Aorta (tissue), 5 donors: ENCODE measurements at places on chromosomes 2 and 18.

GRCh38 chr18:3982541-3982940 is 472.6 kb downstream of the DLGAP1 start:
- DNase-seq = no peak

DNA sequence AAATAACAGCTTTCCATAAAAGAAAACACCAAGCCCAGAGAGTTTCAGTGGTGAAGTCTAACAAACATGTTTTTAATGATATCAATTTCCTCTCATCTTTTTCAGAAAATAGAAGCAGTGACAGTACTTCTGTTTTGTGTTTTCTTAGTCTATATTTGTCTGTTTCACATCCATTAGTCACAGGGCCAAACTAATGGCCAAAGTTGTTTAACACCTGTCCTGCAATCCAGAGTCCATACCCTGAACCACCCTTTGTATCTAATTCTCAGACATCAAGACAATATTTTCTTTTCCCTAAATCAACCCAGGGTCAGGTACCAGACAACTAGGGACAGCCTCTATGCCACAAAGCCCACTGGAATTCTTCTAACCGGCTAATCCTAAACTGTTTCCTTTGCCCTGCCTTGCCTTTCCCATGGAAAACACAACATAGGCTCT is 25.9 kb downstream of the TMSB10 start:
- no peak for DNase-seq

DNA sequence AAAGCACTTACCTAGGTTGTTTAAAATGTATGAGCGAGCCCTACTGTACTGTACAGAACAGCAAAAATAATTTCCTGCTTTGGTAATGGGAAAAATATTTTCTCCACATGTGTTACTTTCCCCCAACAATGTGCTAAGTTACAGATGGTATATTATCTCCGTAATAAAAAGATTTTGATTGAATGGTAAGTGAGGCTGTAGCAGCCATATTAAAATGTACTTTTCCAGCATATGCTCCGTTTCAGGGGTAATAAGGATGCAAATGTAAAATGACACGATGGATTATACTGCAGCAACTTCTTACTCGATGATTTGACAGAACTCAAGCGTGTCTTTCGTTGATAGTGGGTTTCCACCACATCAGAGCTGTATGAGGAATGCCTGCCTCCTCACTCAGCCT is 50.5 kb downstream of the OSBPL6 start:
- no peak for DNase-seq

GRCh38 chr18:75697493-75697892 is 270.0 kb upstream of the SMIM21 start:
- no peak for DNase-seq

DNA sequence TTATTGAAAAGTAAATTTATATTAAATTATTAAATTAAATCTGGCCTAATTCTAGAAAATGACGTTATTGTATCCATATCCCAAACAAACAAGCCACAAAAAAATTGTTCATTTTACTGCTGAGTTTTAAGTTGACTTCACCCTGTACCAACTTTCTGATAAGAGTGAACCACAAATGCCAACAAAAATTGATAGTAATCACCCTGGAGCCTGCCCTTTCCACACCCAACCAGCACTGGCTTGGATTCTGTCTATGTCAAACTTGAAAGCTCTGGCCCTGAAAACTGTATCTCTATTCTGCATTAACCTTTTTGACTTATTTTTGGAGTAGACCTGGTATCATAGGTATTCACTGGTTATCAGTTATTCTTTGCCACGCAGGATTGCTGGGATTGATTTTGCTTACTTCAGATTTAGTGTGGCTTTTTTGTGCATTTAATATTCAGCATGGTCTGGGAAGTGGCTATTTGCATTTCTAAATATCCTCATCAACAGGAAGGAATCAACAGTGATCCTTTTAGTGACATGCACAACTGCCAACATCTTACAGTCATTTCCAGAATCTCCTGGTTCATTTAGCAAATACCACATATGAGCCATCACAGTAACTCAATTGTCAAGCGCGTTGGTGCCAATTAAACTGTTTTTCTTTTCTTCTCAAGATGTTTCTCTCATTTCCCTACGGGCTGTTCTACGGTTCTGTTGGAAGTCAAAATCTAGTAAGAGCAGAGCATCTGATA is 11.4 kb upstream of the SRBD1 start:
- DNase-seq = no peak

DNA sequence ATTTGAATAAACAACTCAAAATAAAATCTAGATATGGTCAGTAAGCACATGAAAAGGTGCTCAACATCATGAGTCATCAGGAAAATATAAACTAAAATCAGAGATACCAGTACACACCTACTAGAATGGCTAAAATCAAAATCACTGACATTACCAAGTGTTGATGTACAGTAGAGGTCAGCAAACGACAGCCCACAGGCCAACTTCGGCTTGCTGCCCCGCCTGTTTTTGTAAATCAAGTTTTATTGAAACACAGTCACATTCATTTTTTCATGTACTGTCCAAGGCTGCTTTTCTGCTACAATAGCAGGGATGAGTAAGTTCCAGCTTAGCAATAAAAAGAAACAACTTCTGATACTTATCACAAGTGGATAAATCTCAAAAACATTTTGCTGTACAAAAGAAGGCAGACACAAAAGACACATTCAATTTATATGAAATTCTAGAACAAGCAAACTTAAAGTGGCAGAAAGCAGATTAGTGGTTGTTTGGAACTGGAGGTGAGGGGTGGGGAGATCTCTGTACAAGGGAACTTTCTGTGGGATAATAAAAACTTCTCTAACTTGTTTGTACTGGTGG is 32.1 kb downstream of the TRAK2 start:
- no peak for DNase-seq

- no peak for DNase-seq
Measured at GRCh38 chr2:187148059-187148714, 299.2 kb upstream of the ZSWIM2 start.

DNA sequence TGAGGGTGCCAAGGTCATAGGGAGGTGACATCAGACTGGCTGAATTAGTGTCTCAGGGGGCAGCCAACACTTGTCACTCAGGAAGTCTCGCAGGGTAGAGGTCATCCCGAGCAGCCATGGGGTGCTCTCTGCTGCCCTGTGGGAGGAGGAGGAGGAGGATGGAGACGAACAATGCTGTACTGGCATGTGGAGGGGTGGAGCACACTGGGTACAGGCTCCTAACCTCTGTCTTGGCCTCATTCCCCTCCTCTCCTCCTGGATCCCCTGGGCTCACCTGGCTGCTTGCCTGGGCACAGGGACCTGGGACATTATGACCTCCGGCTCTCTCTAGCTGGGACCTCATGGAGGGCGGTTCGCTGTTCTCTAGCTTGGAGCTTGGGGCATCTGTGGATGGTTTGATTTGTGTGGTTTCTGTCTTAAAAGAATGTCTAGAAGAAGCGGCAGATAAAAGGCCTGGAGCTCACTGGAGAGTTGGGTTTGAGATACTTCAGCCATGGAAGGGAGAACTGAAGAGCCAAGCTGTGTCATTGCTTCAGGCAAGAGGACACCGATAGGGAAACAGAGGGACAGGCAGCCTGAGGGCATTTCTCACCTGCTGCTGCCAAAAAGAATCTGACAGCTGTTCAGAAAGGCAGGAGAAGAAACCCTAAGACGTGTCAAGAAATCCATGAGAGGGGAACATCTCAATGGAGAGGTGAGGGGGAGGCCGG is 133.1 kb downstream of the SEPTIN10 start:
- DNase-seq = no peak

DNA sequence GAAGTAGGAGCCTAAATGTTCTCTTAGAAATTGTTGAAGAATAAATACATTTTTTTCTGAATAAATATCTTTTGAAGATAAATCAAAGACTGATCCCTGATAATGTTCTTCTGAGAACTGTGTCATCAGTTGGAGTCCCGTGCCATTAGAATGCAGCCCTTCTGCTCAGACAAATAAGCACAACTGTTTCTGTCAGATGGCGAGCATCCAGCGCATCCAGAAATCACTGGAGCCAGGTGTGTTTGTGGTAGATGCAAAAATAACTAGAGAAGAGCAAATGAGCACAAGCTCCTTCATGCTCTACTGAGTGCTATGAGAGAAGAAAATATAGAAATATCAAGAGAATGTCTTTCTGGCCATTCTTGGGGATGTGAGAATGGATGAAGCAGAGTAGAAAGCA is 573.7 kb downstream of the THSD7B start:
- no peak for DNase-seq

DNA sequence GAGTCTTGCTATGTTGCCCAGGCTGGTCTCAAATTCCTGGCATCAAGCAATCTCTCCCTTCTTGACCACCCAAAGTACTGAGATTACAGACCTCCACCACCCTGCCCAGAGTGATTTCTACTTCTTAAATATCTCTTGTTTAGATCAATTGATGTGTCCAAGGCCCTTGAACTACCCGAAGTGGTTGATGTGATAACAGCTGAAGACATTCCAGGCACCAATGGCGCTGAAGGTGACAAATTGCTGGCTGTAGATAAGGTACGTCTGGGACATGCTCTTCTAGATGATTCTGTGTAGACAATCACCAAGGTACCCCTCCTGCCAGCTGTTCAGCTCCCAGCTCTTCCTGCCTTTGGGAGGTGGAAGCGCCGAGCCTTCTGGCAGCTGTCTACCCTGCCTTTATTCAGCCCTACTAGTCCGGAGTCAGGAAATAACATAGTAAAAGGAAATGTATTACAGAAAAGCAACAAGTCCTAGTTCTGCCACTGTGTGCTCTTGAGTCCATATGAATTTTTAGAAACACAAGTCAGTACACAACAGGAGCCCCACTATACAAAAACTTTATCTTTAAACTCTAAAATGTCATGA is 61.3 kb upstream of the BZW1 start:
- no peak for DNase-seq

DNA sequence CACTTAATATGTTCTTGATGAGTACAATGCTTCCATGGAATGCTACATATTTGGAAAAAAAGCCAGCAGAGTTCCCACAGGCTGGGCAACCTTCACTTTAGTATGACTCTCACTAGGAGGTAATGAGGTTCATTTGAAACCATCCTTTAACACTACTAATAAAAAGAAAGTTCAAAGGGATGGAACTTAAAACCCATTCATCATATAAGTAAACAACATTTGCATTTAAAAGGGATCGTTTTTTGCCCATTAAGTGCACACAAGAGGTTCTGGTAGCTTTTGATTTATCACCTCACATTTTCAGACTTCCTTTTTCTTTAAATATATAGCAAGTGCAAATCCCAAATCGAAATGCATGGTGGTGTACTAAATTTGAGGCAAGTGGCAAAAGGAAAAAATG is 270.8 kb upstream of the DCC start:
- no peak for DNase-seq

- no peak for DNase-seq
Measured at GRCh38 chr2:111706481-111707001, 177.5 kb downstream of the ANAPC1 start.

DNA sequence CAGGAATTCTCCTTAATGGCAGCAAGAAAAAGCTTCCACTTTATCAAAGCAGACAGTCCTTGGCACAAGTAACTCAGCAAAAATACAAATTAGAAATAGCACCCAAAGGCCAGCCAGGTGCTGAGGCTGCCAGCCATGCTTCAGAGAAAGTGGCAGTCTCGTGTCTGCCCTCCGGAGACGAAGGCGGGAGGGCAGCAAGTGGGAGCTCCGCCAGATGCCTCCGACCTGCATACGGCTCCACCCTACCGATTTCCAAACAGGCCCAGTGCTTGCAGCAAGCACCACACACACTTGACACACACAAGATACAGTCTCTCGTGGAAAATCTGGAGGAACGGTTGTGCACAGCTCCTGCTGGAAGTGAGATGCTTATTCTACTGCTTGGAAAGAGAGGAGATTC is 134.9 kb upstream of the REV1 start:
- no peak for DNase-seq

GRCh38 chr2:153990771-153991170 is 119.0 kb downstream of the GALNT13 start:
- no peak for DNase-seq
